ENCODE measurements at places on chromosomes 11 and 22.

DNA sequence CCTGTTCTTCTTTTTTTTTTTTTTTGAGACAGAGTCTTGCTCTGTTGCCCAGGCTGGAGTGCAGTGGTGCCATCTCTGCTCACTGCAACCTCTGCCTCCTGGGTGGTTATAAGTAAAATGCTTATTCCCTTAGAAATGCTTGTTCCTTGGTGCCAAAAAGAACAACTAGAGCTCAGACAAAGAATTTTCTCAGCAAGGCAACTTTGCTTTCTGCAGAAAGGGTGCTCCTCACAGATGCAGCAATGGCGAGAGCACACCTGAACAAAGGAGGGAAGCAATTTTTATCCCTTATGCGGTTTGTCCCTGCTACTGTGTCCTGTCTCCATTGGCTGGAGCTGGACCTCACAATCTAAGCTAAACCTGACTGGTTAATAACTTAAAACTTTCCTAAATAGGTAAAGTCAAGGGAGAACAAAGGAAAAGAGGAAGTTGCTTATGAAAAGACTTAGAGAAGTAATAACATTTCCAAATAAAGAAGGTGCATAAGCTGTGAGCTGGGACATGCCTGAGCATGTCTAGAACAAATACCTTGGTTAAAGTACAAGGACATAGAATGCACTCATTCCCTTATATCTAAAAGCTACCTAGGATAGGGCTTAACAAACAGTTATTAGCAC, 90.0 kb upstream of the PRR5 start:
- no peak for DNase-seq

- DNase-seq = no peak
Measured at GRCh38 chr11:96061730-96062129, 137.8 kb upstream of the MTMR2 start.

DNA sequence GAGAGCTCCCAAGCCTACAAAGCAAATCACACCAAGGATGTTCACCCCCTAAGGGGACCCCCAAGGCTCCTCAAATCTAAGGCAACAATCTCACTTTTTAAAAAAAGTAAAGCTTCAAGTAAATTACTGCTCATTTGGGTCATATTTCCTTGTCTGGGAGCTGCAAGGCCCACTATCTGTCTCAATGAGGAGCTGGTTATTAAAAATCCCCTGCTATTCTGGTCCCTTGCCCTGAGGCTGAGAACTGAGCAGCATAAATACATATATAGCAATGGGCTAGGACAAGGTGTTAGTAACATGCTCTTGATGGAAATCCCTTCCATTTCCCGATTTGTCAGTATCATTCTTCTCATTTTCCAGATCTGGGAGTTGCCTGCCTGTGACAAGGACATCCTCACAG, 119.2 kb downstream of the ETS1 start:
- no peak for DNase-seq

DNA sequence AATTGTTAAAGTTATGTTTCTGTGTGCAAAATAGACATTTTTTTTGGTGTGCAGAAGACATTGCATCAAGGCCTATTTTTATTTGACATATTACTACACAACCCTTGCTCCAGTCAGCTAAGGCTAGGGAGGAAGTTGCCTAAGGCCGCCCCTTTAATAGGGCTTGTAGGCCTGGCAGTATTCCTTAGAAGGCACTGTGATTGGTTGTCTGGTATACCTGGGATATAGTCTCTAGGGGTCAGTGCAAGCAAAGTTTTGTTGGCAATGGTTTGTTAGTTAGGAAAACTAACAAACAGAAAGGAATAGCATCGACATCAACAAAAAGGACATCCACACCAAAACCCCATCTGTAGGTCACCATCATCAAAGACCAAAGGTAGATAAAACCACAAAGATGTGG, 16.9 kb downstream of the CCDC15 start:
- no peak for DNase-seq

- no peak for DNase-seq
Measured at GRCh38 chr11:76732643-76733042, 50.5 kb upstream of the TSKU start.
